ENCODE measurements at places on chromosomes 5 and 9.

DNA sequence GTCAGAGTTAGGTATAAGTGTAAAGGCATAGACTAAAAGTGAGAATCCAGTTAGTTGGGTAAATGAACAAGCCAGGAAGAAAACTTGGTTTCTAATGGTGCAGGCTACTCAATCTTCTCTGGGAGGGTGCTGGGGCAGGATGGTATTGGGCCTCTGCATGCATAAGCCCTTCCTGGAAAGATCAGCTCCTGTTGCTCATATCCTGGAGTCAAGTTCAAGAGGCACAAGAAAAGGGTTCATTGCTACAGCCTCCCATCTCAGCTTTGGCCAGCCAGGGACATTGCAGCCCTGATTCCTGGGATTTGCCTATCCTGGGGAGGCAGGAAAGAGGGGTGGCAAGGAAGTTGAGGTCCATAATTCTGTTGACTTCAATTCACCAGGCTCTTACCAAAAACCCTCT, 40.7 kb upstream of the ATP6V1G1 start:
- DNase-seq = no peak

GRCh38 chr9:18077941-18078678, 395.8 kb upstream of the ADAMTSL1 start:
- no peak for DNase-seq

DNA sequence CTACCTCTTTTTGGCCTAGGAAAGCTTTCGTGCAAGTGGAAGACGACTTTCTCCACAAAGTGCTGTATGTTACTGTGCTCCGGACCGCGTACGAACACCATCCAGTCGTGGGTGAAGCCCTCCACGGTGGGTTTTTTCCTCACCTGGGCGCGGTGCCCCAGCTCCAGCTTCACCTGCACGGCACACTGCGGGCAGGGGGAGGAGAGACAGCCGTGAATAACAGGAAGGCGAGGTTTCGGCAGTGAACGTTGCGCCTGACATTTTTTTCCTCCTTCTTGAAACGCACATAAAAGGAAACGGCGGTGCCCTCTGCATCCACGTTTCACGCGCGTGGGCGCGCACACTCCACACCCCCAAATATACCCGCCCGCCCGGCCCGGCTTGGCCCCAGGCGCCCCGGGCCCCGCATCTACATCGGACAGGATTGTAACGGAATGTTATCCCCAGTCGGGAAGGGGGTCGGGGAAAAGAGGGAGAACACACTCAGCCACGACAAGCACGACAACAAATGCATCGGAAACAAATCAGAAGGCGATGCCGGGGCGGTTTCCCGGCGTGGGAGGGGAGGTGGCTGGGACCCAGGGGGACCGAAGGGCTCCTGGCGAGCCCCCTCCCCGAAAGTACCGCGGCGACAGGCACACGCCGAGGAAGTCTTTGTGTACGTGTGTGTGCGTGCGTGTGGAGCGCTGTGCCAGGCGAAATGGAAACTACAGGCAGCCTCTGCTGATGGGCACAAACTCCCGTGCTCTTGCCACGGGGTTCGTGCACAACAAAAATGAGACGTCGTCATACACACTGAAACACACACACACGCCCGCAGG, 1.4 kb downstream of the MLLT3 start:
- peak; percentile 45 for DNase-seq

DNA sequence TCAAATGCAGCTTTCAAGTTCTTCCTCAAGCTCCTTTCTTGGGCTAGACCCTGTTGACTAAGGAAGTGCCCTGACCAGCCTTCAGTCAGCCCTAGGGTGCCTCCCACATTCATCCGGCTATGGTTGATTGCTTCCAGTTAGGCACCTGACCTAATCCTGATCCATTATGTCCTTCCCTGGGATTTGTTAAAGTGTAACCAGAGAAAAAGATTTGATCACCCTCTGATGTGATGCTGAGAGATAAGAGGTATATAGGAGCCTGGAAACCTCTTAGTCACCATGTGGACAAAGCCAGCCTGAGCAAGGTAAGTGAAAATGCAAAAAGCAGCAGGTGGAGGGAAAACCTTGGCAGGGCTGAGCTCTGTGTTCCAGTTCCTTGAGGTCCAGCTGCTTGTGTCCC, 178.8 kb upstream of the ERCC6L2 start:
- DNase-seq = no peak

- DNase-seq = no peak
These were observed 265.3 kb upstream of the CTNND2 start for GRCh38 chr5:12169536-12169935.

- DNase-seq = no peak
These were observed 76.4 kb downstream of the NDFIP1 start for GRCh38 chr5:142184988-142185387.

DNA sequence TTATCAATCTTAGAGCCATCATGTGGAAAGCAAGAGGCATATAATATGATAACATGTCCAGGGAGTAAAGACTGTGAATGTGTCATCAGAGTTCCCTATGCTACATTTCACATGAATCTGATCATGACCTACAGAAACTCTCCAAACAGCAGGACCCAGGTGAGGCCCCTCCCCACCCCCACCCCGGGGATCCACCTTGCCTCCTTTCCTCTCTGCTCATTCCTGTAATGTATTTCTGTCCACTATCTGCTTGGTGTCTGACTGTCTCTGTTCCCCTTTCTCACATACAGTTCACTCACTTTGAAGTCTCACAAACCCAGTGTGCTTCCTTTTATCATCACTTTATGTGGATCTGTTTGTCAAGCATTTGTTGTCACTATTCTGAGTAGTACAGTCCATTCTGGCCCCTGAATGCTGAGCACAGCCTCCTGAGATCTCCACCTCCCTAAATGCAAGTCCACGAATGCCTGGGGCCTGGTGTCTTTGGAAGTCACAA, 76.4 kb upstream of the SMARCA2 start:
- no peak for DNase-seq

- DNase-seq = no peak
These were observed 4.5 kb upstream of the ANGPTL2 start for GRCh38 chr9:127126971-127127370.

- no peak for DNase-seq
These were observed 39.0 kb upstream of the MYOT start for GRCh38 chr5:137828664-137829063.

DNA sequence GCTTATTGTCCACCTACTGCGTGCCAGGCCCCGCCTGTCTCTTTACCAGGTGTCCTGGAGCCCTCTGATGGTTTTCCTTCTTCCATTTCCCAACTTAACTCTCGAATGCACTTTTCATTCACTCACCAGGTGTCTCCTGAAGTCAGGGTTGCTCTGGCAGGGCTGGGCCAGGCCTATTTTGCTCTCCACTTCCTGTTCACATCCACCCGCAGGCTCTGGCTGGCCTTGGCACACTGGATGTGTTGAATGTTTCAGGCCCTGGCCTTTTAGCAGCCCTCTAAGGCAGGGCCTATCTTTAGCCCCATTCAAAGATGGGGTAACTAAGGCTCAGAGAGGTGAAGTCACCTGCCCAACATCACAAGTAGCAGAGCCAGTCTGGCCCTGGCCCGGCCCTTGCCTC, 16.4 kb downstream of the LRRC8A start:
- no peak for DNase-seq

DNA sequence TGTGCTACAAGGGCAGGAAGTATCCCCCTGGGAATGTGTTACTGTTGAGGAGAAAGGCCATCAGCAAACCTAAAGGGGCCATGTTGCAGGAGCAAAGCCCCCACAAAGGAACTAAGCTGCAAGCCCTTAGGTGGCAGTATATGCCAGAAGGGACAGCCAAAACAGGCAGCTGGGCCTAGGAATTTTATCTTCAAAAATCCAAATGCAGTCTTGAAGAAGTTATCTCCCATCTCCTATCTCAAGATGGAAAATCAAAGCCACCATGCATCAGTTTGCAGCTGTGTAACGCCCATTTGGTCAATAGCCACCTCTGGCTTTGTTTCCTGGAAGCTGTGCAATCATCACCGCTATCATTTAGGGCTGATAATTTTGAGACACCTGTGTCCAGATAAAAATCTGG, 400.3 kb downstream of the ARHGEF28 start:
- no peak for DNase-seq

DNA sequence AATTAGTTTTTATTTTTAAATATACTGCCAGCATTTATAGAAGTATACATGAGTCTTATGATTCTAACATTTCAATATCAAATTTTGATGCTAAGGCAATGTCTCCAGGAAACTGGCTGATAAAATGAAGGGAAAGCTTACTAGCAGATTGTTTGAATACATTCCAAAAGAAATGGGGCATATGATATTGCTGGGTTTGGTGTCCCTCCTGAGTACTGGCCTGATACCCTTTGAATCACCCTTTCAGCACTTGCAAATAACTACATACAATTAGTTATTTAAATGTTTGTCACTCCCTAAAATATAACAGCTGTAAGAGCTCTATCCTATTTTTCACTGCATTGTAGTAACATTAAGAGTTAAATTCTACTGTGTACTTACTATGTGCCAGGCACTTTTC, 360.8 kb downstream of the HCN1 start:
- no peak for DNase-seq

DNA sequence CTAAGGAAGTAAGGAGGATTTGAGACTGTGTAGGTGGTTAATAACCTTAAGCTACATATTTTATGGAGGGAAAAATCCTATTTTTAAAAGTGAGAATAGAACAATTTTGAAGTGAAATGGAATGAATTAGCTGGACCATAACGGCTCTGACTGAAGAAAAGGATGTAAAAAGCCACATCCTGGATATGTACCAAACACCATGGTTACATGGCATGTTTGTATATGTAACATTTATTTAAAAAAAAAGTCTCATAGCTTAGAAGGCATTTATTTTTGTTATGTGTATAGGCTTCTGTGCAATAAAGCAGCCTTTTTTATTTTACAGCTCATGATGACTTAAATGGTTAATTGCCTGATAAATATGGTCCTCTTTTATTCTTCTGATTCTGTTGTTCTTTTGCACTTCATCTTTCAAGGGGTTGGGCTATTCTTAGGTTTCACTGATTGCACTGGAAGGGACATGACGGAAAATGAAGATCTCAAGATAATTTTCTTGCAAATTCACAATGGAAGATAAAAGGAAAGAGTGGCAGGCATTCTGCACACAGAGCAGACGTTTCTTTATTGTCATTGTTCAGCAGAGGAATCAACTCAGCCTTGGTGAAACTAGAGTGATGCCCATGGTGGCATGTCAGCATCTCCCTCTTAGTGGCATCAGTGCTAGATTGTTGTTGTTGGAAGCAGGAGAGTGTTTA, 63.1 kb downstream of the DOCK8 start:
- DNase-seq = no peak

- DNase-seq = no peak
These were observed 53.5 kb downstream of the RNF38 start for GRCh38 chr9:36346569-36346968.

- DNase-seq = no peak
These were observed 227.1 kb downstream of the ZSWIM6 start for GRCh38 chr5:61559146-61559545.

DNA sequence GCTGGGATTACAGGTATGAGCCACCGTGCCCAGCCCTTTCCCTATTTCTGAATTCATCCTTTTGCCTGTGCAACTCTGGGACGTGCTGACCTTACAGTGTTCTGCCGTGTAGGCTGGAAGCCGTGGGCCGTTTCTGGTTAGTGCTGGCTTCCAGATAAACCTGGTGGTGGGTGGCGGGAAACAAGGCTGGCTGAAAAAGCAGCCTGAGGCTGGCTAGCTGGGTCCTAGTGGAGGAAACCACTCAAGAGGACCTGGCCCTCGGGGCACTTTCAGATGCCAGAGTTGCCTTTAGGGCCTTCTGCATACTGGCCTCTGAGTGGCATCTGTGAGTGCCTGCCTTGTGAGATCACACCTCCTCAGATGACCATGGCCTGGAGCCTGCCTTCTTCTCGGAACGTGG, 26.9 kb downstream of the GALNT12 start:
- DNase-seq = no peak

DNA sequence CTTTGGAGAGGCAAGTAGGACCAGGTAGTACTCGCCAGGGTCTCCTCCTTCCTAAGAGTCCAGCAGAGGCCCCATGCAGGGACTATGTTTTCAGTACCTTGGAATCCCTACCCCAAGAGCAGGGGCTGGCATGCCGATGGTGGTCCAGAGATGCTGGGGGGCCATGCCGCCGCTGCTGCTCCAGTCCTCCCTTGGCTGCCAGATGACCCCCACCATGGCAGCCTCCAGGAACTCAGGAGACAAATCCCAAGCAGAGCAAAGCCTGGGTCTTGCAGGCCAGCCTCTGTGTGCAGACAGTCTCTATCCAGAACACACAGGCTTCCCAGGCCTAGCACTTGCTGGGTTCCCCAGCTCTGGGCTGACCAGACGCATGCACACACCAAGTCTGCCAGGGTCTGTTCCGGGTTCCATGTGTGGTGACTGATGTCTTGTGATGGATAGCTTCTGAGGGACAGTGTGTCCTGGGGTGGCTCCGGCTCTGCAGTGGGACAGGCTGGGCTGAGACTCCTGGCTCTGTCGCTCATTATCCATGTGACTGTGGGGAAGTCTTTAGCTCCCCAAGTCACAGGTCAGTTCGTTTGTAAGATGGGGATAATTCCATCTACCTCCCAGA, 127.3 kb downstream of the CRB2 start:
- no peak for DNase-seq

- DNase-seq = no peak
These were observed 1.3 kb upstream of the ZNF366 start for GRCh38 chr5:72508241-72509170.

- DNase-seq = peak; percentile 56
These were observed 709 bp downstream of the ELL2 start for GRCh38 chr5:95960667-95961616.

- peak; percentile 56 for DNase-seq
These were observed 21.3 kb downstream of the TRMO start for GRCh38 chr9:97900738-97901565.

DNA sequence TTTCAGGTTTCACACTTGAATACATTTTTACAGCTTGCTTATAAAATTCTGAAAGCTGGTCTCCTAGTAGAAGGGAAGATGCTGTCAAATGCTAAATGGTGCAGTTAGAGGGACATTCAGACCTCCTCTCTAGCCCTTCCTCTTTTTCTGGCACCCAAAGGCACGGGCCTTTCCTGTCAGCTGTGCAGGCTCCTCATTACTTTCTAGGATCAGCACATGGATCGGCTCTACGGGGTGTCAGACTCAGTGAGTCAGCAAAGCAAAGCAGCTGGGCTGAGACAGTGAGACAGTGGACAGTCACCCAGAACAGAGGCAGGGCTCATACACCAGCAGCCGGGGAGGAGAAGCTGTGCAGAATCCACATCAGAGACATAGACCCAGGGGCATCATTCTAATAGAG, 80.0 kb upstream of the TNC start:
- peak; percentile 66 for DNase-seq
